ENCODE measurements at places on chromosomes 2 and 18.

DNA sequence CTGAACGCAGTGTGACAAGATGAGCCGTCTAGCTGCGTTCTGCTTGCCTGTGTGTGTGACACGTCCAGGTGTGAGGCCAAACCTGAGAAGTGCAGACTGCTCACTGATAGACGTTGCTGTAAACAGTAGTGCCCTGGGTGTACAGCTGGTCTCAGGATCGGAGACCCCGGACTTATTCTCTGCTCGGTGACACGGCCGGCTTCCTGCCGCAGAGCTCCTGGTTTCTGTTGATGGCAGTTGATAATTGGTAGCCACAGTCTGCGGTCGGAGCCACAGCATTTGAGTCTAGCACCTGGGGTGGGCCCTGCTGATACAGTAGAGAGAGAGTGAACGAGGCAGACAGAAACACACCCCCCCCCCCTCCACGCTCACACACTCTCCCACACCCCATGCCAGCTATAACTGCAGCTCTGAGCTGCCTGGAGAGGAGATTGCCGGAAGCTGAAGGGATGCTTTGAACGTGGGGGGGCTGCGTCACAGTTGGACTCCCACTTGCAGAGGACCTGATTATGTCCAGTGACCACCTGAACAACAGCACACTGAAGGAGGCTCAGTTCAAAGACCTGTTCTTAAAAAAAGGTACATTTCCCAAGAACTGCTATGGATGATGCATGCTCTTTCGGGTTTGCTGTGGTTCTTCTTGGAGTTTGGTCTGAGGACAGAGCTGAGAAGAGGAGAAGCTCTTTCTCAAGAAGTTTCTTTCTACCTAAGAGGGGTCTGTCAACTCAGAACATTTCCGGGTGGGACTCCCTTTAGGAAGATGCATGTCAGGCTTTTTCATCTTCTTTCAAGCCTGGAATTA is 114.0 kb downstream of the FAM210A start:
- DNase-seq = peak; percentile 67

GRCh38 chr18:25661831-25662230 is 309.9 kb upstream of the ZNF521 start:
- no peak for DNase-seq

- no peak for DNase-seq
These were observed 359.3 kb downstream of the IRS1 start for GRCh38 chr2:226440127-226440918.

DNA sequence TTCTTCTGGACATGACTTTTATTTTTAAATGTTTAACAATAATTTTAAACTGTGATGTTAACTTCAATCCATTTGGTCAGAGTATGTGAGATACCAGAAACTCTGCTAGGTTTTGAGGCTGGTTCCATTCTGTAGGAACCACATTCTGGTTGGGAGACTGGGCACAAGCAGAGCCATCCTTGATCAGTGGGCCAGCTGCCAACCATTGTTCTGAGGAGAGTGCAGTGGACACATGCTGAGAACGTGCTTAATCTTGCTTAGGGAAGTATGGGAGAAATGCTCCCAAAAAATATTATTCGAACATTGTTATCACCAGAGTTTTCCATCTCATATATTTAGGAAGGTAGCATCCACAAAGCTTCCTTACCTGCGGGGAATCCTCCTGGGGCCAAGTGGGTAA is 155.8 kb downstream of the RTN4 start:
- DNase-seq = no peak

GRCh38 chr2:69279931-69280681 is 106.9 kb downstream of the GFPT1 start:
- no peak for DNase-seq

GRCh38 chr2:119293254-119293653 is 69.6 kb downstream of the STEAP3 start:
- no peak for DNase-seq

- DNase-seq = no peak
These were observed 5.8 kb upstream of the ONECUT2 start for GRCh38 chr18:57429167-57430078.

DNA sequence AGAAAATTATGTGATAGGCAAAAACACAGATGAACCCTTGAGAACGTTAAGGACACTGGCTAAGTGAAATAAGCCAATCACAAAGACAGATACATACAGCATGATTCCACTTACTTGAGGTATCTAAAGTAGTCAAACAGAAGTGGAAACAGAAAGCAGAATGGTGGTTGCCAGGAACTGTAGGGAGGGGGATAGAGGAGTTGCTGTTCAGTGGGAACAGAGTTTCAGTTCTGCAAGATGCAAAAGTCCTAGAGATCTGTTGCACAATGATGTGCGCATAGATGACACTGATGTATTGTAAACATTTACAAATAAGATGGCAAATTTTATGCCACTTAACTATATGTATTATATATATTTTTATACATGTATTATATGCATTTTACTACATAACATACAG is 59.7 kb downstream of the POLE4 start:
- DNase-seq = no peak

DNA sequence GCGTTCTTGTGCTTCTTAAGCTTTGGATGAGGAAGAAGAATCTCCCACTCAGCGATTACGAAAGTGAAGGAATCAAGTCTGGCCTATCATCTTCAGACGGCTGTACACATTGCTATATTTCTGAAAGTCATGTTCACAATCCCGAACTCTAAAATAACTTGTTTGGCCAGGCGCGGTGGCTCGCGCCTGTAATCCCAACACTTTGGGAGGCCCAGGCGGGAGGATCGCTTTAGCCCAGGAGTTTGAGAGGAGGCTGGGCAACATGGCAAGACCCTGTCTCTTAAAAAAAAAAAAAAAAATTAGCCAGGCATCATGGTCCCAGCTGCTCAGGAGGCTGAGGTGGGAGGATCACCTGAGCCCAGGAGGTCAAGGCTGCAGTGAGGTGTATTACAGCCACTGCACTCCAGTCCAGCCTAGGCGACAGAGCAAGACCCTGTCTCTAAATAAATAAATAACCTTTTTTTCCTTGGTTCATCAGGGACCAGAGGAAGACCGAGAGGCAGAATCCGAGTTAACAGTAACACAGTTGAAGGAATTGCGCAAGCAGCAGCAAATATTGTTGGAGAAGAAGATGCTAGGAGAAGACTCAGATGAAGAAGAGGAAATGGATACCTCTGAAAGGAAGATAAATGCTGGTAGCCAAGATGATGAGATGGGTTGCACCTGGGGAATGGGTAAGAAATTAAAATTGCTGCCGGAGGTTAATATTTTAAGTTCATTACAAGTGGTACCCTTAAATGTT is 1.1 kb downstream of the SLC4A1AP start:
- no peak for DNase-seq

GRCh38 chr18:63148449-63149301 is 170.9 kb downstream of the BCL2 start:
- DNase-seq = no peak

DNA sequence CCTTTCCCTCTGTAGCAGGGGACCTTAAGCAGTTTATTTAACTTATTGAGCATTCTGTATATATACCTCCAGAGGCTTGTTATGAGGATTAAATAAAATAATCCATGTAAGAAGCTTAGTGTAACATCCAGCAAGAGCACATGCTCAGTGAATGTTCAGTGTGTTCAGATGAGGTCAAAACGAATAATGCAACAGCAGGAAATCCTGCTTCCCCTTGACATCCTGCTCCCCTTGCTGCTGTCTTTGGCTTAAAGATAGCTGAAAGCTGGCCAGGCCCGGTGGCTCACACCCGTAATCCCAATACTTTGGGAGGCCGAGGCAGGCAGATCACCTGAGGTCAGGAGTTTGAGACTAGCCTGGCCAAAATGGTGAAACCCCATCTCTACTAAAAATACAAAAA is 68.7 kb downstream of the COL4A4 start:
- no peak for DNase-seq

- DNase-seq = no peak
These were observed 443 bp downstream of the MC4R start for GRCh38 chr18:60372132-60372531.

GRCh38 chr2:15731889-15732271 is 140.2 kb downstream of the DDX1 start:
- DNase-seq = no peak

DNA sequence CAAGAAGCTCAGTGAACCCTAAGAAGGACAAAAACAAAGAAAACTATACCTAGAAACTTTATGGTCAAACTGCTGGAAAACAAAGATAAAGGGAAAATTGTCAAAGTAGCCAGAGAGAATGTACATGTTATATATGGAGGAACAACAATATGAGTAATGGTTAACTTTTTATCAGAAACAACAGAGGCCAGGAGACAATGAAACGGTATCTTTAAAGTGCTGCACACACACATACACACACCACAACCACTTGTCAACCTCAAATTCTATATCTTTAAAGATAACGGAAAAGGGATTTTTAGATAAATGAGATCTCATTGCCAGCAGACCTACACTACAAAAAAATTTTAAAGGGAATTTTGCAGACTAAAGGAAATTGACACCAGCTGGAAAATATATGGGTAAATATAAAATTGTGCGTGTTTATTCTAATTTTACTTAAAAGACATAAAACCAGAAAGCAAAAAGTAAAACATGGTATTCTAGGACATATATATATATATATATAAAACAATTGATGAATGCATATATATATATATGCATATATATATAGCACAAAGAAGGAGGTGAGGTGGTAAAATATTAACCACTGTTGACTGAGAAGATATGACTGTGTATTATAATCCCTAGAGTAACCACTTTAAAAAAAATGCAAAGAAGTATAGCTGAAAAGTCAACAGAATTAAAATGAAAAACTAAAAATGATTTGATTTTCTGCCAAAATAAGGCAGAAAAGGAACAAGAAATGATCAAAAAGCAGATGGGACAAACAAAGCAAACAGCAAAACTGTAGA is 172.0 kb downstream of the SRBD1 start:
- no peak for DNase-seq

GRCh38 chr2:121502246-121502645 is 28.4 kb upstream of the RNU4ATAC start:
- DNase-seq = no peak

- DNase-seq = no peak
These were observed 743.7 kb downstream of the GALR1 start for GRCh38 chr18:77993188-77993981.

GRCh38 chr2:25685741-25686140 is 12.4 kb upstream of the DTNB start:
- DNase-seq = no peak

GRCh38 chr2:174243812-174244211 is 4.5 kb downstream of the OLA1 start:
- DNase-seq = no peak

DNA sequence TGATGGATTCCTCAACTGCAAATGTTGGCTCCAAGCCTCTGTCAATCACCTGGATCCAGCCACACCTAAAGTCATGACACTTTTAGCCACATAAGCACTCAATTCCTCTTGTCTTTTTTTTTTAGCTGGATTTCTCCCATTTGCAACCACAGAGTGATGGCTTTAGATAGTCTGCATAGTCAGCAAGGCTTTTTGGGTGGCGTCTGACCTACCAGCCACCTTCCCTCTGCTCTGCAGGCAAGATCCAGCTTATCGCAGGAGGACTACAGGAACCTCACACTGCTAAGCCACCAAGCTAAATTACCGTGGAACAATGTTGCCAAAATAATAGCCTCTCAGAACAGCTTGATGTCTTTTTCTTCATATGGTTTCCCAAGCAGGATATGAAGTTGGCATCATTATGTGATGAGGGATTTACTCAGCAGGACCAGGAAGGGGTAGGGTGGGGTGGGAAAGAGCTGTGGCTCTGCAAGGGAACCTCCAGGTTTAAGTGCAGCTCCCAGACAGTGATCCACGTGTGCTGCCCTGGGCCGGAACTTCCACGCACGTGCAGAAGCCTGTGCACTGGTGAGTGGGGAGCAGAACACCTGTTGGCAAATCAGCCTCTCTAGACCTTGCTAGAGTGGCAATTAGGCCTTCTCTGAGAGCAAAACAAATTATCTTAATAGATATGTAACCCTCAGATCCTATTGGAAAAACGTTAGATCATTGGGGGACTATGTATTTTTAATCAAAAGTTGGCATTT is 170.6 kb upstream of the NCK2 start:
- DNase-seq = no peak

GRCh38 chr2:60490441-60490840 is 63.0 kb downstream of the BCL11A start:
- DNase-seq = no peak

GRCh38 chr18:54254265-54254758 is 15.0 kb upstream of the POLI start:
- DNase-seq = no peak

- no peak for DNase-seq
These were observed 44.9 kb downstream of the MALT1 start for GRCh38 chr18:58716060-58716756.

DNA sequence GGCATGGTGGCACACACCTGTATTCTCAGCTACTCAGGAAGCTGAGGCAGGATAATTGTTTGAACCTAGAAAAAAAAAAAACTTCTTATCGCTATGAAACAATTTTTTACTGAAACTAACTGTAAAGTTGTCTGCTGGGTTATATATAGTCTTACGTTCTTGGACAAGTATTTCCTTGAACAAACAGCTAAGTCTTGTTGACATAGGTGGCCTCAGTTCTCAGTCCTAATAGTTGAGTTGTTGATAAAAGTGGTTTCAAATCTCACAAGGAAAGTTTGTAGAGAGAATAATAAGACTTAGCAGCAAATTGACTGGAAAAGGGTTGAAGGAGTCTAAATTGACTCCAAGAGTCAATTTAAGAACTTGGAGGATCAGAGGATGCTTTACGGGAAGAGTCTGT is 166.5 kb upstream of the KCNJ3 start:
- no peak for DNase-seq

- DNase-seq = no peak
These were observed 37.2 kb downstream of the CLASP1 start for GRCh38 chr2:121611730-121612705.

GRCh38 chr2:24830351-24830750 is 37.1 kb downstream of the CENPO start:
- DNase-seq = no peak

GRCh38 chr2:225771701-225772100 is 372.2 kb downstream of the NYAP2 start:
- no peak for DNase-seq

- DNase-seq = no peak
These were observed 69.6 kb upstream of the RMDN2 start for GRCh38 chr2:37855283-37856041.

GRCh38 chr2:71951718-71952404 is 195.8 kb downstream of the CYP26B1 start:
- no peak for DNase-seq

Measured in T-helper 22 cell (primary cell).